ENCODE measurements at places on chromosomes 16 and 17.

- DNase-seq: no peak
Measured at GRCh38 chr17:75842411-75842810, 1.8 kb downstream of the UNC13D start.

GRCh38 chr17:74541176-74542111 lies 4.5 kb downstream of the CD300C start:
- DNase-seq: no peak

GRCh38 chr17:75498726-75499213 lies 16.6 kb downstream of the CASKIN2 start:
- DNase-seq: no peak

DNA sequence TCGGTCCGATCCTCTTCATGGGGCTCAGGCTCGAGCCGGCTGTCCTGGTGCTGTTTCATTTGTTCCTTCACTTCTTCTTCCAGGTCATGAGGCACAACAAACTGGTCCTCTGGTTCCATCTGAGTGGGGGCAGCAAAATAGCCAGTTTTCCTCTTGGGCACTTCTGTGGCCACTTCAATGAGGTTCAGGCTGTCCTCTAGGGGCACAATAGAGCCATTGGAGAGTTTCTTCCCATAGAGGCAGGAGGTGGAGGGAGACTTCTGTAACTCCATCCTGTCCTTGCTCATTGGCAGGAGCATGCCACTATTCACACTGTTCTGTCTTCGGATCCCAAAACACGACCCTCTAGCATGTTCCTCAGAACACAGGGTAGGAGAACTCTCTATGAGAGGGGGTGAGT lies 22.9 kb downstream of the MARVELD3 start:
- DNase-seq: peak; percentile 7

- DNase-seq: no peak
Measured at GRCh38 chr16:23369416-23369815, 67.3 kb downstream of the SCNN1B start.

DNA sequence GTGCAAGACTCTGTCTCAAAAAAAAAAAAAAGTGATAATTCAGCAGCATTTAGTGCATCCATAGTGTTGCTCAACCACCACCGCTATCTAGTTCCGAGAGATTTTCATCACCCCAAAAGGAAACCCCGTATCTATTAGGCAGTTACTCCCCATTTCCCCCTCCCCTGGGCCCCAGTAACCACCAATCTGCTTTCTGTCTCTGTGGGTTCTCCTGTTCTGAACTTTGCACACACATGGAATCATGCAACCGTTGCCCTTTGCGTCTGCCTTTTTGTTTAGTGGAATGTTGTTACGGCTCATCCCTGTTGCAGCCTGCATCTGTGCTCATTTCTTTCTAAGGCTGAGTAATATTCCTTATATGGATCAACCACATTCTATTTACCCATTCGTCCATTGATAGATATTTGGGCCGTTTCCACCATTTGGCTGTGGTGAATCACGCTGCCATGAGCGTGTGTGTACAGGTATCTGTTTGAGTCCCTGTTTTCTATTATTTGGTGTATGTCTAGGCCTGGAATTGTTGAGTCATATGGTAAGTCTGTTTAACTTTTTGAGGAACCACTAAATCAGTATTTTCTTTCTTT lies 8.7 kb upstream of the SYNGR2 start:
- DNase-seq: peak; percentile 79

GRCh38 chr16:53357208-53357586 lies 77.1 kb upstream of the RBL2 start:
- DNase-seq: no peak

DNA sequence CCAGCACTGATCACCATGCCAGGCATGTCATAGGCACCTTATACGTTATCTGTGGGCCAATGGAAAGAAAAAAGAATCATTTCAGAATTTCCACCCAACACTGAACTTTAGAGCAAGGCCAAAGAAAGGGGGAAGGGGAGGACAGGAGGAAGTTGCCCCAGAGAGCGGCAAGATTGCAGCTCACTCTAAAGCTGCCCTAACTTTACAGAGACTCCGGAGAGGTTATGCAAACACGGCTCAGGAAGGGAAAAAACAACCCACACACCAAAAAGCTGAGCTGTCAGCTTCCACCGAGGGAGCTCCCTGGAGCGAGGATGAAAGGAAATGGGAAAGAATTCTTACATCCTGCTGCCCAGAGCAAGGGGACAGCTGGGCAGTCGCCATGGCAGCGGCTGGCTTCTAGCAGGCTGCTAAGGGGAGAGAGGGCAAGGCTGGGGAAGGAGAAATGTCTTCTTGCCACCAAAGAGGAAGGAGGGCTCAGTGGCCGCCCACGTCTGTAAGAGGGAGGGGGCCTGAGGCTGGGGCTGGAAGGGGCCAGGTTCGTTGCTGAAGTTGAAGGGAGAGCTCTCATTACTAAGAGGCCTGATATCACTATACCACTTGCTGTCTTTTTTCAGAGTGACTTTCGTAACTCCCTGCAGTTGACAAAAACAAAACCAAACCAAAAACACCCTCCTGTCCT lies 18.2 kb downstream of the COTL1 start:
- DNase-seq: peak; percentile 83

All from fibroblast of mammary gland (primary cell).